ENCODE measurements at places on chromosomes 6 and 20.

- no peak for DNase-seq
Measured at GRCh38 chr6:150191809-150192208, 49.0 kb downstream of the PPP1R14C start.

DNA sequence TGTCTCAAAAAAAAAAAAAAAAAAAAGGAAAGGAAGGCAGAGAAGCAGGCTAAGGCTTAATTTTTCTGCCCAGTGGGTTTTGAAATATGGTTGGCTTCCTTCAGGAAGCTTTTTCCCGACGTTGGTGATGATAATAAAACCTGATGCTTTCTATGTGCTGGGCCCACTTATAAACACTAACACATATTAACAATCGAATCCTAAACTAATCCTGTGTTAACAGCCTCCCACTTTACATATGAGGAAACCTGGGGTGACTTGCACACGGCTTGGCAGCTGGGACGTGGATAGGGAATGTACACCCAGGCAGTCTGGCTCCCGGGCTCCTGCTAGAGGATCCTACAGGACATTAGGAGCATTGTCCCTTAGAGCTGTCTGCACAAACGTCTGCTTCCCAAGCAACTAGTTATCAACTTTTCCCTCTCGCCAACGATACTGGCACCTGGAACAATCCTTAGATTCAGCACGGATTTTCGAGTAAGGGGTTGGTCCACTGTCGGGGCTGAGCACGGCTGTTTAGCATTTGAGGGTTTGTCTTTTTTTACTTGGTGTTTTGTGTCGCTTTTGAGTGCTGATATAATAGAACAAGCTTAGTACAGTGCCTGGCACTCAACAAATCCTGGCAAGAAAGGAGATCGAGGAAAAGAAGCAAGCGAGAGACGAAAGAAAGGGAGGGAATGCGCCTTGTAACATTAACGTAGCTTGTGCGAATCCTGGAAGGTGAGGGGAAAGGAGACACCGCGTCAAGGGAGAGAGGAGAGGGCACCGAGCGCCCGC is 622 bp upstream of the KIZ start:
- no peak for DNase-seq

DNA sequence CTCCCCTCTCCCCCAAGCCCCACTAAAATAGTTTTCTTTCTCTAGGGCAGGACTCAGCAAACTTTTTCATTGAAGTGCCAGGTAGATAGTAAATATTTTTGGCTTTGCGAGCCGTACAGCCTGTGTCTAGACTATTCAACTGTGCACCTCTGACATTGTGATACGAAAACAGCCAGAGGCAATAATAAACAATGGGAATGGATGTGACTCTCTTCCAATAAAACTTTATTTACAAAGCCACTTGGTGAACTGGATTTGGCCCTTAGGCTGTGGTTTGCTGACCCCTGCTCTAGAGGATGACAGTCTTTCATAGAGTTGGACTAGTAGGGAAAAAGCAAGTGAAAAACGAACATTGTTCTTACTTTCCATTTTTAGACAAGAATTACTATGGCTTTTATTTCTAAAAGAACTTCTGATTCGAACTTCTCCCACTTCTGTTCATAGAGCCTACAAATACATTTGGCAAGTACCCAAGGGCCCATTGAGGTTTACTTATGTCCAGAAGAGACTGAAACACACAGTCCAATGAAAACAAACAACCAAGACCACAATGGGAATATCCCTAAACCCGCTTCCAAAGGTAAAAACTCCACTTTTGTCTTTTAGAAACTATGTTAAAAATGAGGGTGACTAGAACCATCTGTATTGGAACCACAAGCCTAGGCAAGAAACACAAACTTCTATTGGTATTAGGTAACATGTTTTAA is 46.4 kb upstream of the CDKAL1 start:
- DNase-seq, result no peak

DNA sequence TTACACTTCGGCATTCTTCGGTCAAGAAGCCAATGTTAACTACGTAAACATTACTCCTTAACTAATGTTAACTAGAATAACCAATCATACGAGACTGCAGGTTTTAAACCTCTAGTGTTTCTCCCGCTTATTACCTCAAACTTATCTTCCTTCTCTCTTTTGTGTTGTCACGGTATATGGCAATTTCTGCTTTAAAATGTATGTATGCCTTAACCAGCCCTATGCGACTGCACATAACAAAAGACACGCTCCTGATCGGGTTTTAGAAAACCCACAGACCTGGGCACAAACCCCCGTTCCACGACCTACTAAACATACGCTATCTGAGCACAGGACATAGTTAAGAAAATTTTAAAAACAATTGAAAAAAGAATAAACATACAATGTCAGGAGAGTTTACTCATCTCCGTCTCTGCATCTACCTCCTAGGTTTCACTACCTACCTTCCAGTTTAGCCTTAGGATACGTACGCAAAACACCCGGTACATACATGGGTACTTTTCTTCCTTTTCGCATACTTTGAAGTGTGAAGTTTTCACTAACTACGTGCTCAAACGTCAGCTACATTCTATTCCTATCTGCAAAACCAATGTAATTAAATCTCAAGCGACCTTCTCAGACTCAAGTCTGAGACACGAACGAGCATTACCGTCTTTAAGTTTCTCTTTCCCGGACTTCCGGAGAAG is 1.1 kb downstream of the CD164 start:
- no peak for DNase-seq

DNA sequence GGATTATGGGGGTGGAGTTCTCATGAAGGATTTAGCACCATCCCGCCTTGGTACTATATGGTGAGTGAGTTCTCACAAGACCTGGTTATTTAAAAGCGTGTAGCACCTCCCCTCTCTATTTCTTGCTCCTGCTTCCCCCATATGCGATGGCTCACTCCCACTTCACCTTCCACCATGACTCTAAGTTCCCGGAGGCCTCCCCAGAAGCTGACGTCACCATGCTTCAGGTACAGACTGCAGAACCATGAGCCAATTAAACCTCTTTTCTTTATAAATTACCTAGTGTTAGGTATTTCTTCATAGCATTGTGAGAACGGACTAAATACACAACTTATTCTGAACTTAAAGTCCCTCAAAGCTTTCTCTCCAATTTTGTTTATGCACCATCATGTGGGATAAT is 163.4 kb upstream of the BMP5 start:
- no peak for DNase-seq

DNA sequence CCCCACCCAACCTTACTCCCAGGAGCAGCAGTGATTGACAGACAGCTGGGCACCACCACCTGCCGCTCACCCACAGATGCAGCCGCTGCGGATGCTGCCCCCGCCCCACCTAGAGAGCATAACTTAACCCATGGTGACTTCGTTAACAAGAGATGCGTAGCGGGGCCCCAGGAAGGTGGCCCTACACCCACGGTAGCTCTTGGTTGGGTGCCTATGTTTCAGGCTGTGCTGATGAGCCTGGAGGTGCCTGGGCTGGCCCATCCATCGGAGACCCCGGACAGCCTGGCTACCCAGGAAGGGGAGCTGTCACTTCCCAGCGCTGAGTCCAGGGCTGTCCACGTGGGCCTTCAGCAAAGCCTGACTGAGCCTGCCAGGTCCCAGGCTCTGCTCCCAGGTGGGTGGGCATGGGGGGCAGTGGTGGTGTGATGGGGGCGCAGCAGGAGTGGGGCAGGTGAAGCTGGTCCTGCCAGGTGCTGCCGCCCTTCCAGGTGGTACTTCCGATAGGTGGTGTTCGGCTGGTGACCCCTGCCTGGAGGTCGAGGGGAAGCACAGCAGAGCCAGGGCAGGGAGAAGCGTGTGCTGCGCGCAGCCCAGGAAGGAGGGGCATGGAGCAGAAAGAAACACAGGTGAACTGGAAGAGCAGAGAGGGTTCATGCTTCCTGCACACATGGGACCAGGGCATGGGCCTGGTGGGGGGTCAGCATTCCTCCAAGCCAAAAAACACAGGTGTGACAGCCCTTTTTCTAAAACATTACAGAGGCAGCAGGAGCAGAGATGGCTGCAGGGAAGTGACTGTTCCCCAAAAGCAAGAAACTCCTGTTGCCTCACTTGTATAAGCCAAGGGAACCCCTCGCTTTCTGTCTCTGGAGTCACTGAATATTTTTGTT is 56.9 kb downstream of the SYNJ2 start:
- DNase-seq, result no peak

DNA sequence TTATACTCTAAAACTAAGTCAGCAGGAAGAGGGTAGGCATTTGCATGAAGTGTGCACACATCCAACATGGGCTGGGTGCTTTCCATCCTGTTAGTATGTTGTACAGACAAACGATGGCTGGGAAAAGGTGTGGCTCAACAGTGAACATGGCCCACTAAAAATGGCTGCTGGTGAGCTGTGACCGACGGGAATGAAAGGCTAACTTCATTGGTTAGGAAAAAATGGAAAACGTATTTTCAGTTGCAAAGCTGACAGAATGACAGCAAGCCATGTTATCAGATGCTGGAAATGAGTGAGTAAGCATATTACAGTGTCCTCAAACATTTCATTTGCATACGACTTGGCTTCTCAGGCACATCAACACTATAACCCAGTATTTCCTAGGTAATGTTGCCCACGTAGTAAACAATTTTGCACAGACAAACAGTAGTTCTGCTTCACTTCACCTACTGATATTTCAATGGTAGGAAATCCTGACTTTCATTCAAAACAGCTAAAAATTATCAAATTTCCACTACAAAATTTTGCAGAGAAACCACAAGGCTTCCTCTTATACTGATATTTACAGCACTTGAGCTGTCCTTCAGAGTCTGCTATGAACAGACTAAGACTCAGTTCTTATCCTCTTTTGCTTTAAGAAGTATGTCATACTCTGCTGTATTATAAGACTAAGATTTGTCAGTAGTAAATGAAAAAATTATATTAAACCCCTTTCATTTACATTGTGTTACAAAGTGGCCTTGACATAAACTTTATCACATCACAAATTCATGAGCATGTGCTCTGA is 98.9 kb downstream of the IRF4 start:
- DNase-seq, result no peak

DNA sequence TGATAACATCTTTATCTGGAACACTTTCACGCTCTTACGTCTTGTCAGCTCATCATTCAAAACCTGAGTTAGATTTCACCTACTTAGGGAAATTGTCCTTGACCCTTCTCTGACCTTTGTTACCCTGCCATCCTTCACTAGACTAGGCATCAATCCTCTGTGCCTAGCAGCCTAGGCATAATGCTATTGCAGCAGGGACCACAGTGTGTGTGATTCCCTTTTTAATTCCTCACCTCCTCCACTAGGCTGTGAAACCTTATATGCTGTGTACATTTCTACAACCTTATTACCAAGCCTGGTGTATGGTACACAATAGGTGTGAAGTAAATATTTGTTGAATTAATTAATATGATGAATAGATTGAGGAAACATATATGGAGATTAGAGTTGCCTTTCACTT is 66.7 kb upstream of the DEFB112 start:
- DNase-seq, result no peak

- DNase-seq, result no peak
Measured at GRCh38 chr6:88585276-88585692, 378.1 kb downstream of the RNGTT start.

GRCh38 chr20:751761-752160 is 16.5 kb downstream of the SLC52A3 start:
- no peak for DNase-seq

GRCh38 chr6:161035182-161035980 is 43.8 kb downstream of the MAP3K4 start:
- DNase-seq, result no peak

DNA sequence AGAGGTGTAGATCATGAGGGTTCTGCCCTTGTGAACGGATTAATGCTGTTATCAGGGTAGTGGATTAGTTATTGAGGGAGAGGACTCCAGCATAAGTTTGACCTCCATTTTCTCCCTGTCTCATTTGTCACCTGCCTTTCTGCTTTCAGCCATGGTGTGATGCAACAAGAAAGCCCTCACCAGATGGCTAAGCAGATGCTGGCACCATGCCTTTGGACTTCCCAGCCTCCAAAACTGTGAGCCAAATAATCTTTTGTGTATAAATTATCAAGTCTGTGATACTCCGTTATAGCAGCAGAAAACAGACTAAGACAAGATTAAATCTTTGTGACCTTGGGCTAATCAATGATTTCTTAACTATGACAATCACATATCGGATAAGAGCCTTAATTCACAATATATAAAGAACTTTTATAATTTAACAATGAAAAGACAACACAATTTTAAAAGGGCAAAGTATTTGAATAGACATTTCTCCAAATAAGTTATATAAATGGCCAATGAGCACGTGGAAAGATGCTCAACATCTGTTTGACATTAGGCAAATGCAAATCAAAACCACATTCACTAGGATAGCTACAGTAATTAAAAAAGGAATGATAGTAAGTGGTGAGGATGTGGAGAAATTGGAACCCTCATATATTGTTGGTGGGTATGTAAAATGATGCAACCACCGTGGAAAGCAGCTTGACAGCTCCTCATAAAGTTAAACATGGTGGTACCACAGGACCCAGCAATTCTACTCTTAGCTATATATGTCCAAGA is 45.3 kb upstream of the IFNGR1 start:
- DNase-seq, result no peak

GRCh38 chr6:142822383-142822782 is 122.6 kb downstream of the HIVEP2 start:
- DNase-seq, result no peak

- DNase-seq, result no peak
Measured at GRCh38 chr6:117494694-117495318, 12.3 kb downstream of the DCBLD1 start.

- DNase-seq, result peak; percentile 62
Measured at GRCh38 chr20:25148181-25148981, 47.1 kb upstream of the ENTPD6 start.

DNA sequence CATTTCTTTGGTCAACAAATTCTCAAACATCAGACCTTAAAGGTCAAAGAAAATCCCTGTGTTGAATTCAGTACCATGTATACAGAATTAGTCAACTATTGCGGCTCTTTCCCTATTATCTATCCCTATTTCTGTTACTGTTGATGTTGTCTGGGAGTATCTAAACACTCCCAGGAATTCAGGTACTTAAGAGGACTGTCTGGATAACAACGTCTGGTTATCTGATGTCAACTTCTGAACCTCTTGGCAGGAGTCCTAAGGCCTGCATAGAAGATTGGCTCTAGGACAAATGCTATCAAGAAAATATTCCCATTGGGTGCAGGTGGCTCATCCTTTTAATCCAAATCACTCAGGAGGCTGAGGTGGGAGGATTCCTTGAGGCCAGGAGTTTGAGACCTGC is 255.6 kb downstream of the KHDC1L start:
- no peak for DNase-seq

- DNase-seq, result no peak
Measured at GRCh38 chr20:44188752-44189151, 1.8 kb upstream of the JPH2 start.

- no peak for DNase-seq
Measured at GRCh38 chr20:19893356-19893755, 123.8 kb upstream of the NAA20 start.

GRCh38 chr6:156869980-156870398 is 92.8 kb downstream of the ARID1B start:
- no peak for DNase-seq

DNA sequence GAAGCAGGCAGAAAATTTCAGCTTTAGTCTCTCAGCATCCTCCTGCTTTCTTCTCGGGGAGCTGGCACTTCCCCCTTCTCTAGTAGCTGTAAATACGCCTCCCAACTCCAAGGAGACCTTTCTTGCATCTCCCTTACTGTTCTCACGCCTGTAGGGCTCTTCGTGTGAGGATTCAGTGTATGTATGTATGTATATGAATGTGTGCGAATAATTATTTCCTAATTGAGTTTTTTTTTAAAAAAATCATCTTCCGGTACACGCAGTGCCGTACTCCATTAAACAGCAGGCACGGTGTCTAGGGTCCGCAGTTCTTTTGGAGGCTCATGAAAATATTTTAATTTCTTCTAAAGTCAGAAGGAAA is 85.4 kb downstream of the HFE start:
- peak; percentile 83 for DNase-seq

GRCh38 chr6:3196770-3197169 is 30.7 kb downstream of the TUBB2B start:
- DNase-seq, result no peak

Measured in right kidney (tissue), 9 donors.